ENCODE measurements at places on chromosomes 13 and 19.

DNA sequence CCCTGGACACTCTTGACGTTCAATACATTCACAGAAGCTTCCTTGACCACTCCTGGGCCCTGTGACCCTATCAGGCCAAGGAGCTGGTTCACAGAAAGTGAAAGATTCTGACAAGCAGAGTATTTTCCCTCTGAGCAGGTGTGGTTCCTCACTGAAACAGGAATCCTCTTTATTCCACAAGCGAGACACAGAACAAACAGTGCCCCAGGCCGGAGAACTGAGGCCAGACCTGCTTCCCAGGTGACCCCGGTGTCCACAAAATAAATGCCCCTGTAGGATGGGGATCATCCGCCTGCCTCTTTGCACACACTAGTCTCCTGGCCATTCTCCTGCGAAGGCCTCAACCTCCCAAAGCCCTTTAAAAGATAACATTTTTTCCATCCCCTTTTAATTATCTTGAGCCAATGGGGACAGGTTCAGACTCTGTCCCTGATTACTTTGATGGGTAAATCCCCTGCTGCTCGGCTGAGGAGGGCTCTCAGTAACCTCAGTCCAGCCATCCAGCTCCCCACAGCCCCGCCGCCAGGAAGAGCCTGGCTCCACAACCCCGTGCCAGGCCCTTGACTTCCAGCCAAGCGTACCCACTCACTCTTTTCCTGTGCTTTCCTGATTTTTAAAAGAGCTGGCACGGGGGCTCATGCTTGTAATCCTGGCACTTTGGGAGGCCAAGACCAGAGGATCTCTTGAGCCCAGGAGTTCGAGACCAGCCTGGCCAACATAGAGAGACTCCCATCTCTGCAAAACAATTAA, 129.1 kb downstream of the FOXO1 start:
- no peak for DNase-seq

- no peak for DNase-seq
Observed at GRCh38 chr13:25798998-25799397, 252.8 kb downstream of the SHISA2 start.

DNA sequence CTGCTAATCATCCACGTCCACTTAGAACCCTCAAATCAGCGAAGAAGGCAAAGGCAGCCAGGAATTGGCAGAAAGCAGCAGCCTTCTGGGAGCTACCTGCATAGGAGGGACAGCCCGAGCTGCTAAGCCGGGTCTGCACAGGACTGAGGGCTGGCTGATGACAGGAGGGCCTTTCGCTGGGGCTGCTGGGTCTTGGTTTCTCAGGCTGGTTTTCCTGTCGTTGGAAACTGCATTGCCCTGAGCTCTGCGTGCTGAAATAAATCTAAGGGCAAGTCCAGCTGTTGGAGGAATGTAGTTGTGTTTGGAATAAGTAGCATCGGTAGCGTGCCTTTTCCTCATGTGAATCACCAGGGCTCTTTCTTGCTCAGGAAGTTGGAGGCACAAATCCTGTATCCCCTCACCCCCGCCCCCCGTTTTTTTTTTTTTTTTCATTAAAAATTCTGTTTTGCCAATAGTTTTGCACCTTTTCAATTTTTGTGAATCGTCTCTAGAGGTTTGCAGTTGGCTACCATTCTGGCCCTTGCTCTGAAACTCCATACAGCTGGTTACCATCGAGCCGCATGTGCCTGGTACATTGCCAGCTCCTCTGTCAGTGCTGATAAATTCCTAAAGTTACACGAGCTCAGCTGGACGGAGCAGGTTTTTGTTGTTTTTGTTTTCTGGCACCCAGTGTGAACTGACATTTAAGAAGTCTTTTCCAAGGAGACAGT, 193.9 kb upstream of the RNF113B start:
- no peak for DNase-seq

DNA sequence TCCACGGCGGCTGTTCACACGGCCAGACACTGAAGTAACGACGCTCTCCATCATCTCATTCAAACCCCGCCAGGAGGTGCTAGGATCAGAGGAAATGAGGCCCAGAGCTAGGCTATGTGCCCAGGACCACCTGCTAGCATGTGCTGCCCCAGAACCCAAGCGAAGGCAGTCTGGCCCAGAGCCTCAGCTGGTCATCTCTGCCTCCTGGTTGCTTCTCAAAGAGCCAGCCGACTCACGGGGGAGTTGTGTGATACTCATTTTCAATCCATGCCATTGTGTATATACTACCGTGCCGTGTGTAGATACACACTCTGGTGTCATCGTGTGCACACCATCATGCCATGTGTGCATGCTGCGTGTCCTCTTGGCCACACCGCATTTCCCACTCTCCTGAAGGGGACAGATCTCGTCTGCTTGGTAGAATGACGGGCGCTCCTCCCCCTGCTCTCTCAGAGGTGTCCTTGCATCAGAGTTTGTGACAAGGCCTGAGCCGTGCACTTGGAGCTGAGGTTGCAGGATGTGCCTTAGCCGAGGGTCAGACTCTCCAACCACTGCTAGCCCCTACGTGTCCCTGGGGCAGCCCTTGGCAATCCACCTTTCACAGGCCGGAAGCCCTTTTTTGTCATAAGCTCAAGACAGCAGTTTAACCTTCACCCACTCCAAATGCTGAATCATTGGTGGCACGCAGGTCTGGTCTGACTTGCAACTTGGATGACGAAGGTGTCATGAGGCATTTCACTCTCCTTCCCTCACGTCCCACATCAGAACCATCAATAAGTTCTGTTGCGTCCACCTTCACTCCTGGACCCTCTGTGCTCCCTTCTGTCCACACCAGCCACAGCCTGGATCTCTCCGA, 130.4 kb downstream of the CRYL1 start:
- no peak for DNase-seq

DNA sequence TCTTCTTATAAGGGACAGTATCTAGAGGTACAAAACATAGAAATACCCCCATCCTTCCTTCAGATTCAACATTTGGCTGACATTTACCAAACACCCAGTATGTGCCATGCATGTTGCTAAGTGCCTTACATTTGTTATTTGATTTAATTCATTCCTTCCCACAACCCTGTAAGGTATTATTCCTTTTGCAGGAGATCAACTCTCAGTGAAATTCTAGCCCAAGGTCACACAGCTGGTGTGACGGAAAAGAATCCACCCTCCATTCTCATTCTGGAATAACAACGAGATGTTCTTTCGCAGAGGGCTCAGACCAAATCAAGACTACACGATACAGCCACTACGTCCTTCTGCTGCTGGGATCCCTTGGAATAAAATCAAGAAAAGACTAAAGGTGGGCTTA, 67.8 kb downstream of the C13orf42 start:
- DNase-seq, result no peak

- no peak for DNase-seq
Observed at GRCh38 chr19:23547816-23548430, 139.1 kb downstream of the ZNF675 start.

GRCh38 chr13:28820099-28821051, at the start of gene MTUS2:
MTUS2 (plus strand) TSS chr13:28820339.
- DNase-seq, result peak; percentile 29

GRCh38 chr19:42480335-42481095, 37.8 kb upstream of the CXCL17 start:
- peak; percentile 21 for DNase-seq

- DNase-seq, result no peak
Observed at GRCh38 chr19:39645800-39646411, 9.8 kb upstream of the LGALS16 start.

DNA sequence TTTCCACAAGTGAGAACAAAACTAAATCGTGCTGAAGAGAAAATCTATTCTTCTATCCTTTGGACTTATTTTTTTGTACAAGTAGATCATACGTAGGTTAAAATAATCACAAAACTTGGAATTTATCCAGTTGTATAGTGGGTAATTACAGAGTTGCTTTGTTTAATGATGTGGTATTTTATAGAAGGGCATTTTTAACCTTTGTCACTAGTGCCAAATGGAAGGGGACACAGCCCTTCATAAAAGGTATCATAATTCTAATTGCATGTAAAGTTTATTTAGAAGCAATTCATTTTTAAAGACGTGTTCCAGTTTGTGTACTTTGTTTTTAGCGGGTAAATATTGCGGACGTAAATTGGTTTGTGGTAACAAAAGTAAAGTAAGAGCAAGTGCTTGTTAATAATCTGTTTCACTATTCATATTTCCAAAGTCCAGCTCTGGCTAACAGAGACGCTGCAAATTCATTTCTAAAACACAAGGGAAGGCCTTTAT, 99.5 kb downstream of the ERCC5 start:
- no peak for DNase-seq

DNA sequence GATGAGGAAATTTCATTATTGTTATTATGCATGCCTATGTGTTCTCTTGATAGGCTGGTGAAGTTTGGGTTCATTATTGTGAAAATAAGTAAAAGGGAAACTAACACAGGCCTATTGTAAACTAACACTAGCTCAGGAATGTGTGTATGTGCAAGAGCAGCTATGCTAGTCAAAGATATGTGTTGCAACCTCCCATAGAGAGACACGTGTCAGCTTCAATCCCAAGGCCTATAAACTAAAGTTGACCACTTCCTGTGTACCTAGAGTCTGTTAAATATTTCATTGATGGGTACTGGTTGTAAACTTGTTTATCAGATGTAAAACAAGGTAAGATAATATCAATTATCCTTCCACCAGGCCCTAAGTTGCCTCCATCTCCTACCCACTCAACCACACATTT, 44.7 kb upstream of the ZNF30 start:
- no peak for DNase-seq

- DNase-seq, result no peak
Observed at GRCh38 chr13:112664501-112665203, 25.2 kb upstream of the ATP11A start.

DNA sequence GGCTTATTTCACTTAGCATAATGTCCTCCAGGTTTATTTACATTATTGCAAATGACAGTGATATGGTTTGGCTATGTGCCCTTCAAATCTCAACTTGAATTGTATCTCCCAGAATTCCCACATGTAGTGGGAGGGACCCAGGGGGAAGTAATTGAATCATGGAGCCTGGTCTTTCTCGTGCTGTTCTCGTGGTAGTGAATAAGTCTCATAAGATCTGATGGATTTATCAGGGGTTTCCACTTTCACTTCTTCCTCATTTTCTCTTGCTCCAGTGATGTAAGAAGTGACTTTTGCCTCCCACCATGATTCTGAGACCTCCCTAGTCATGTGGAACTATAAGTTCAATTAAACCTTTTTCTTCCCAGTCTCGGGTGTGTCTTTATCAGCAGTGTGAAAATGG, 109.6 kb downstream of the VWA8 start:
- DNase-seq, result no peak

- no peak for DNase-seq
Observed at GRCh38 chr13:113491418-113491883, 940 bp upstream of the DCUN1D2 start.

GRCh38 chr13:50580684-50581305, 262.7 kb downstream of the DLEU7 start:
- no peak for DNase-seq

GRCh38 chr13:25165663-25166062, 6.4 kb downstream of the AMER2 start:
- no peak for DNase-seq

DNA sequence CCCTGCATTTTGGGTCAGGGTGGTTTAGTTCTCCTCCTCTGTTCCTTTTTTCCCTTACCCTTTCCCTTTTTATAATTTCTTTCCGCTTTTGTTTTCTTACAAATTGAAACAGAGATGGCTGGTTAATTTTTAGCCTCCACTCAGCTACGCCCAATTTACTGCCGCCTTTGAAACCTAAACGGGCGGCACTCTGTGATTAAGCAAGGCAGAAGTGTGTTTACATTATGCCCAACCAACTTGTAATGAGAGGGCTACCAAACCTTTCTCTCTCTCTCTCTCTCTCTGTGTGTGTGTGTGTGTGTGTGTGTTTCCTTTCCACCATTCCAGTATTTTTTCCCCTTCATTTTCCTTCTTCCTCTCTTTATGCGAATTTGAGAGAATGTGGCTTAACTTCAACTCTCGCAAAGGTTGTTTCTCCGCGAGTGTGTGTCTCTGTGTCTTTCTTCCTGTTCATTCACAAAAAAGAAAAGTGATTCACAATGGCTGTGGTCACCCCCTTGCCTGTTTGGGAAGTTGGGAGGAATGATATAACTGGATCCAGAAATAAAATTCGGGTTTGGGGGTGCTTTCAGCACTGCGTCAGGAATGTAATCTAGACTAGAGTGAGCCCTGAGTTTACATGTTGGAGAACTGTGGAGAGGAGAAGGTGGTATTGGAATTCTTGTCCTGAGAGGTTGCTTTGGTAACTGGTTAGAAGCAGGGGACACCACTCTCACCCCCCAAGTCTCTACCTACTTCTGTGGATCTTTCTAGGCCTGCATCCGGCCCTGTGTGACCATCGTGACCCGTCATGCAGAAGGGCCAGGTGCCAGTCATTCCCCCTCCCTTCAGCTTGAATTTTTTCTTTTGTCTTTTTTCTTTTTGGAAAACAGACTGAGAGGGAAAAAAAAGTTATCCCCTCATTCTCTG, 31.4 kb downstream of the NFIX start:
- no peak for DNase-seq

Measured in stimulated activated CD4-positive, alpha-beta T cell treated with anti-CD3 and anti-CD28 coated beads, TNF-alpha, amount 100 ng/mL, for 4 hours (primary cell).